T-helper 2 cell treated with Interferon-gamma antibody and Interleukin-4, amounts not matched to agents 5 μg/mL and 100 μg/mL, for 36 hours (primary cell): ENCODE measurements at places on chromosomes 2 and 18.

DNA sequence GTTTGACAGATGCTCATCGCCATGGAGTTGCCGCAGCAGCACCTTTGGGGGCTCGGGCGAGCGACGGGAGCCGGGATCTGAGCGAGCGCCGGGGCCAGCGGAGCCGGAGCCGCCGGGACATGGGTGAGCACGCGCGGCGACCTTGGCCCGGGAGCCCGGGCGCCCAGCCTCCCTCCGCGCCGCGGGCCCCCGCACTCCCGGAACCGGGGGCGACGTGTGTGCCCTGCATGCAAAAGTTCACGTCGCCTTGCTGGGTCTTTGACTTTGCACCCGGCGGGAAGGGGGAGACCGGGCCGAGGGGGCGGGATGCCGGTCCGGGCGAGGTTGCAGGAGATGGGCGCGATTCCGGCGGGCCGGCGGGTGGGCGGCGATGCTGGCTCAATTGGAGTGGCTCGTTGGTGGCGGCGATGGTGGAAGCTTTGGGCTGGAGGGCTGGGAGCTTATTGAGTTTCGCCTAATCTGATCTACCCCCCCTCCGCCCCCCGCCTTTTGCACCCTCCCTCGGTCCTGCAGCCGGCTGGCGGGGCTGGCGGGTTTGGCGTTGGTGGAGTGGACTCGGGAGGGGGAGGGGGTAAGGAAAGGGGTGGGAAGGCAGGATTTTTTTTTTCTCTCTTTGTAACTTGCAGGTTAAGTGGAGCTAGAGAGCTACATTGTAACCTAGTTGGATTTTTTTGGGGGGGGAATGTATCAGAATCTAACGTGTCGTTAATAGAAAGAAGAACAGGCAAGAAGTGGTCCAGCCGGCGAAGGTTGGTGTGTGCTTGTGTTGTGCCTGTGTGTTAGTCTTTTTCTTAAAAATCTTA is at the start of gene SETBP1:
Gene SETBP1, plus strand, starts transcription at position 616 of the 803 bp plus-strand sequence. CDS start 20,459 bp downstream, outside the sequence.
- peak; percentile 66 for DNase-seq

- DNase-seq, result no peak
These were observed 134.9 kb downstream of the LTBP1 start for GRCh38 chr2:33081691-33082090.

DNA sequence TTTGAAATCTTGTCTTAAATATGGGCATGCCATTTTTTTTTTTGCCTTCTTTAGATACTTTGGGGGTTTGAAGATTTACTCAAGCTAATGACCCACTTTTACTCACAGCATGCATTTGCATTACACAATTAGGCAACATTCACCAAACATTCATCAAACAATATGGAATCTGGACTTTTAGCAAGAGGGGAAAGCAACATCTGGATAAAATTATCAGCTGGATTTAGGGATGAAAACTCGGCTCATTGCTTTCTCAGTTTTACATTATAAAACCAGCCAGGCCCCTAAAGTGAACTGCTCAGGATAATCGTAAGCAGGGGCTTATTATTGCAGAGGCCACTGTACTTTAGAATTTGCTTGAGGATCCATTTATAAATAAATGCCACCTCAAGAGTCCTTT is 44.7 kb downstream of the SOX11 start:
- no peak for DNase-seq

DNA sequence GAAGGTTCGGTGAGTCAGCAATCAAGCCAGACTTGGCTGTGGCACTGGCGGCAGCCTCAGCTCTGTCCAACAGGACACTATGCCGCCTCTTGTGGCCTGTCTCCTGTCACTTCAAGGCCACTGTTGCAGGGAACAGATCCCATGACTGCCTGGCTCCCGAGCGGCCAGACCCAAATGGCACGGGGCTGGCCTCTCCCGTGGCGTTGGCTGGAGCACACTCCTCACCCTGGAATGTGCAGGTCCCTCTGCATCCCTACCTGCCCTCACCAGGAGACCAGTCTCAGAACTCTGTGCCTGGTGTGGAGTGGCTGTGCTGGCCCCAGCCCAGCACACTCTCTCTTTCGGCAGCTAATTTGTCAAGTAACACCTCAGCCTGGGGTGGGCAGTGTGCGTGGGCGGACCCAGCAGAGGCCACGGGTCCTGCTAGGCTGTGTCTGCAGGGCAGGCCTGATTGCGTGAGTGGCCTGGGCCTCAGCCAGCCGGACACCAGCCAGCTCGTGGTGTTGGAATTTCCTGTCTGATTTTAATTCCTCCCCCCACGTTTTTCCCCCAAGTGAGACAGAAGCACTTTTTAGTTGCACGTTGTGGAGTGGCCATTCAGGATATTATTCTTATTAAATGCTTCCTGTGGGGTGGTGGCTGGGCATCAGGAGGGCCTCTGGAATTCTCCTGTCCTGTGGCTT is 179.3 kb downstream of the GLI2 start:
- no peak for DNase-seq

GRCh38 chr2:52539026-52539970 is 1228.3 kb upstream of the CHAC2 start:
- DNase-seq, result no peak

DNA sequence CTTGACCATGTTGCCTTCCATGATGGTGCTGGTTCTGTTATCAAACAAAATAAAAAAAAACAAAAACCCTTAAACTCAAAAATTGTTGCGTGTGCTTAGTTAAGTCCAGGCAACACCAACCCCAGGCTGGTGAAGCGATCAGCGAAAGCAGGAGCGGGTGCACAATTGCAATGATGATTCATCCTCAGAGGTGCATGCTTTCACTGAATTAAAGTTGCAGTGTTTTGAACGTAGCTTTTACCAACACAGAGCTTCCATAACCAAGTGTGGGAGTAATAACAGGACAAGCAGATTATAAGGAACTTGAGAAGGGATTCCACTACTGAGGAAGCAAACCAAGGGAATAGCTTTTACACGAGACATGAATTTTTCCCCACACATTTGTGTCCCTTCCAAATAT is 39.7 kb upstream of the RAPH1 start:
- DNase-seq, result no peak

DNA sequence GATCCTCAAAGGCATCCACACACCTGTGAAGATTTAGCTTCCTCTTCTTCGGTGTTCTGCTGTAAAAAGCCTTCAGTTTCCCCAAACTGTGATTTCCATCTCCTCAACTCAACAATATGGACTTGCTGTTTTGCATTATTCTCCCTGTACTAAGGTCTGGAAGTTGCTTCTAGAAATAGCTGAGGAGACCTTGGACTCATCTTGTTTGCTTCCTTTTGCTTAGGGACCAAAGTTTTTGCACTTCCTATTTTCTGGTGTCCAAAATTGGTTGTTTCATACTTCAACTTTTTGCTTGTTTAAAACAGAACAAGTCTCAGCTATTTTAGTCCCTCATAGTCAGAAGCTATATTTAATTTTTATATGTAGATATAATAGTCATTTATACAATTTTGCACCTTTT is 201.9 kb upstream of the COPS8 start:
- DNase-seq, result no peak

DNA sequence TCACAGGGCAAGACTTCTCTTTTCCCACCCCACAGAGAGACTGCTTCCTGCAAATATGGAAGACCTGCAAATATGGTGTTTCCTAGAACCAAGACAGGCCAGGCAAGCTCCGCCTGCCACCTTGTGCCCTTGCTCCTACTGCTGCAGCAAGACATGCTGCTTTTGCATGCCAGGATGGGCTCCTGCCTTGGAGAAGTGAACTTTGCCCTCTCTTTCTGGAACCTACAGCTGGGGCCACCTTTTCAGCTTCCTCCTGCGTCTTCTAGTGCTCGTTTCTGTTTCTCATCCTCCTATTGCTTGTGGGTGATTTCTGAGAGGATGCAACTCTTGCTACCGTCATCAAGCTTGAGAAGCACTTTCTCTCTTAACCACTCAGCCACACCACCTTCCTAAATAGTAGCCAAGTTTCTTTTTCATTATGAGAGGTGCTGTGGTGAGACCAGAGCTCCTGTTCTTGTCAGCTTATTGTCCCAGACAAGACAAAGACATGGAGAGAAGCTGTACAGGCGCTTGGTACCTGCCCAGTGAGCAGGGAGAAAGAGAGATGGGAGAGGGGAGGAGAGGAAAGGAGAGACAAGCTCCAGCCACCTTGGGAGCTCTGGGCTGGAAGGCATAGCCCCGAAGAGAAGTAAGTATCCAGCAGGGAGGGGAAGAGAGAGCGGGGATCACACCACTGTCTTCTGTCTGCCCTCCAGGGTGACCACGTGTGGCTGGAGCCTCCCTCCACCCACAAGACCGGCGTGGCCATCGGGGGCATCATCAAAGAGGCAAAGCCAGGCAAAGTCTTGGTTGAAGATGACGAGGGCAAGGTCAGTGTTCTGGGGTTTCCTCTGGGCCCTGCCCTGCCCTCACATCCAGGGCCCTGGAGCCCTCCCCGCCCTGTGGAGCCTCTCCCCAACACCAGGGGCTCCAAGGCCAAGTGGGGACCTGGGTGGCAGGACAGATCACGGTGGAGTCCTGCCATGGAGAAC is 28.3 kb downstream of the MYO7B start:
- DNase-seq, result peak; percentile 62

DNA sequence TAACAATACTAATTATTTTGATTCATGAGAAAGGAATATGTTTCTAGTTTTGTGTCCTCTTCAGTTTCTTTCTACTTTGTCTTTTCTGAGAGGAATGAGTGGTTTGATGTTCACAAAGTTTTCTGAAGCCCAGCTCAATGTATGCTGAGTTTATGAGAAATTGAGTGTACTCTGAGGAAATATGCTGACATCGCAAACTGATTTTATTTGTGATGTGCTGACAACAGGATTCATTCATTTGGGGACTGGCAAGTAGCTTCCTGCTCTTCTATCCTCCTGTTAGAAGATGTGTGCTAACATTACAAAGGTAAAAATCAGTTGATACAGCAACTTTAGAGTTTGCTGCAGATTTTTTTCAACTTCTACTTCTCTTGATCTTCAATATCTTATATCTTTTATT is 403.2 kb upstream of the CDH19 start:
- no peak for DNase-seq

GRCh38 chr18:9359796-9360195 is 25.2 kb downstream of the TWSG1 start:
- no peak for DNase-seq

- DNase-seq, result no peak
These were observed 667.6 kb downstream of the STK39 start for GRCh38 chr2:167579826-167580225.

DNA sequence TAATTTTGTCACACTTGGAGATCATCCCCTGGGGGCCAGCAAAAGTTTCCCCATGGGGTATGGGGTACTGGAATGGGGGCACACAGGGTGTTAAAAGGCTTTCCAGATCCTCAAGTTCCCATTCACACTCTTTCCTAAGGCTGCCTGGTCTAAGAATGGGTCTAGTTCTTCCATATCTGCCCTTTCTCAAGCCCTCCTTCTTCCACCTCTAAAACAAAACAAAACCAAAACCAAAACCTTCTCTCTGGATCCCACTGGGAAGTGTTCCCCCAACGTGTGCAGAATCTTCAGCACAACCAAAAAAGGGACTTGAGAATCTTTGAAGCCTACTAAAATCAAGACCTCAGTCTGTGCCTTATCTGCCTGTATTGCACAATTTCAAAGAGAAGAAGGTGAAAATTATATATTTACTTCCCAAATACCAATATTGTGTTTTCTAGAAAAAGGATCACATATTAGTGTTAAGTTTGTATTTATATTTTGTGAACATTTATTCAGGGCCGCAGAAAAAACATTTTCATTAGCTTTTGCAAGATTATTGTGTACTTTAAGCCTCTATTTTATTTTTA is 207.2 kb upstream of the TCF4 start:
- DNase-seq, result no peak

- DNase-seq, result no peak
These were observed 134.0 kb downstream of the GALNT14 start for GRCh38 chr2:31004257-31004656.

- no peak for DNase-seq
These were observed 114.9 kb downstream of the SPP2 start for GRCh38 chr2:234165421-234165820.

GRCh38 chr2:182110347-182110746 is 124.7 kb downstream of the PPP1R1C start:
- DNase-seq, result no peak

GRCh38 chr2:203002054-203002821 is 12.4 kb upstream of the NBEAL1 start:
- DNase-seq, result no peak

DNA sequence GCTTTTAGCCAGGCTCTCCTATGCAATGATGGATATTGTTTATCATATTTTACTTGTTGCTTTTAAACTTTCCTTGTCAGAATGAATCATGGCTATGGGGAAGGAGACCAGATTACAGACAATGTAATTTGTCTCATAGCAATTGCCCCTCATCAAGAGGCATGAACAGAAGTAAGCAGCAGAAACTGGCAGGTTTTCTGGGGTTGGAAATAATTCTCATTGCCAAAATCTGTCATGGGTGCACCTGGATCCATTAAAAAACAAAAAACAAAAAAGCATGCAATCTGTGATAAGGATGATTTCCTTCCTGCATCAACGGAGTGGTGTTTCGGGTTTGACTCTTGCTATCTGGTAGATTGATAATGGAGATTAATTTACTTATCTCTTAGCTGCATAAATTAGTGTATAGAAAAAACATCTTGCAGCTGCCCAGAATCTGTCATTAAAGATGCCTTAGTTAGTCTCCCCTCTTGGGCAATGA is 419.6 kb downstream of the SOX11 start:
- no peak for DNase-seq

GRCh38 chr2:141698500-141698899 is 432.3 kb downstream of the LRP1B start:
- DNase-seq, result no peak

GRCh38 chr2:59961746-59962145 is 591.7 kb downstream of the BCL11A start:
- no peak for DNase-seq

DNA sequence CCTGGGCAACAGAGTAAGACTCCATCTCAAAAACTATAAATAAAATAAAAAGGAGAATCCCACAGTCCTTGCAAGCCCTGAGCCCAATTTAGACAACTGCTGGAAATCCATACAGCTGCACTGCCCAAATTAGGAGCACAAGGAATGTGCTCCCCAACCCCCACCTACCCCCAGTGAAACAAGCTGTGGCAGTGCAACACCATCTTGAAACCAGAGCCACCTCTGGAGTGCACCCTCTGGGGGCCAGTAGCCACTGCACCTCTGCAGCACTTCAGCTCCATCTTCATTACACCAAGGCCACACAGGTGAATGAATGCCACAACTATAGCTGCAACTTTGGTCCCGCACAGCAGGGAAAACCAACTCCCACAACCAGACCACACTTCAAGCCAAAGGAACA is 37.3 kb downstream of the USP34 start:
- no peak for DNase-seq

DNA sequence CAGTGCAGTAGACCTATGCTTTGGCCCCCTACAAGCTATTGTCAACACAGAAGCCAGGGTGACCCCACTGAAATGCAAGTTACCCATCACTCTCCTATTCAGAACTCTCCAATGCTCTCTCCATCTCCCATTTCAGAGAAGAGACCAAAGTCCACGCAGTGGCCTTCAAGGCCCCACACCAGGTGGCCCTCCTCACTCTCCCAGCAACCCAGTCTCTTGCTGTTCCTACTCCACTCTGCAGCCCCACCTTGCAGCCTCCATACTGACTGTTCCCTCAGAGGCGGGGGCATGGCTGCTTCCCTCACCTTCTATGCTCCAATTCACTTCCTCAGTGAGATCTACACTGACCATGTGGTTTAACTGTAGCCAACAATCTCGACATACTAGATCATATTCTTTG is 313.3 kb downstream of the CELF4 start:
- DNase-seq, result no peak
